ENCODE measurements at places on chromosomes 2 and 18.

DNA sequence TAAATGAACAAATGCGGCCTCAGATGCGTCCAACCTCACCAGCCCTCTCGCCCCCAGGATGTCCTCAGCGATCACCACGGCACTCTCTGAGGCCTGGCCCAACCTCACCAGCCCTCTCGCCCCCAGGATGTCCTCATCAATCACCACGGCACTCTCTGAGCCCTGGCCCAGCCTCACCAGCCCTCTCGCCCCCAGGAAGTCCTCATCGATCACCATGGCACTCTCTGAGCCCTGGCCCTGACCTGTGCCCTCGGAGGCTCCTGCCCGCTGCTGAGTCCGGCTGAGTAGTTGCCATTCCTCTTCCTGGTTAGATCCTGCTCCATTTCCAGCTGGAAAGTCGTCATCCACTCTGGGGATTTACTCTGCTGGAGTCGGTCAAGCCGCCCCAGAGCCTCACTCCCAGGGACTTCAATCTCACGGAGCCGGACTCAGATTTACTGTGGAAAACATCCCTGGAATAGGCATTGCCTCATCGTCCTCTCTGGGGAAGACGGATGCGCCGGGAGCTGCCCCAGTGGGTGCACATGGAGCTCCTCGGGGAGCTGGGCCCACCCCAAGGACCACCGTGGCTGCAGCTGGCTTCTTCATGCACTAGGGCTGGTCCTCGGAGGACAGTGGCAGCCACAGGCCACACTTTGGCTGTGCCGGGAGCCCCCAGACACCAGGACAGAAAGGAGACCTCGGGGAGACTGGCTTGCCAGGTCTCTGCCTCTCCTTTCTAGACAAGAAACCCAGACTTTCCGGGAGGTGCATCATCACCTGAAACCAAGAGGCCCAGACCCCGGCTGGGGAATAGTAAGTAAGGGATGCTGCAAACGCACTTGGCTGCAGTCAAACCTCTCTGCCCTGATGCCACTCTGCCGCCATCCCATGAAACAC, 230.6 kb downstream of the EIPR1 start:
- DNase-seq: no peak

DNA sequence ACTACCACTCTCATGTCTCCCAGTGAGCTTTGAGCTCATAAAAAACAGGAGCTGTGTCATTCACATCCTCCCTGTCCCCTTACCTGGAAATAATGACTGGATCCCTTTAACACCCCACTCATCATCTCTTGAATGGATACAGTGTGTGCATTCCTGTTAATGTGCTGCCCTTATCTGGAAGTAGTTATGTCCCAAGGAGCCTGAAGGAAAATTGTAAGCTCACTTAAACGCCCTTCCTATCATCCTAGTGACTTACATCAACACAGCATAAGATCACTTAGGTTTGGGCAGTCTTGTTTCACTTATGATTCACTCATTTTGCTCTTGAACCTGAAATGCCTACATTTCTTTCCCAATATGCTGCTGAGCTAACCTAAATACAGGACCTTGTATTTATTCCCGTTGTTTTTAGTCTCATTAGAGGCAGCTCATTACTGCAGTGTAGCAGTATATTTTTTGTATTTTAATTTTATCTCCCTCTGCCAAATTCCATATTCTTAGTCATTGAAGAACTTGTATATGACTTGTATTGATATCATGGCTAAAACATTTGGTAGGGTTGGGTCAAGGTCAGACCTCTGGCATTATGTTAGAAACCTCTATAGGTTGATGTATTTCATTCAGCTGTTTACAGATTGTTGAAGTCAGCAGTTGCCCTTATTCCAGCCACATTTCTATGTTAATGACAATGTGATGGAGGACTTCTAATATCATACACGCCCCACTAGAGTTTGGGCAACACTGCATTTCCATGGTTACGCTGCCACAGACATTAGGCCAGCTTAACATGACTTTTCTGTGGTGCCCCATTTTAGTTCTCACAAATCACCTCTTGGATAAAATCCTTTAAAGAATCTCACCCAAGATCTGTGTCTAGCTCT, 72.9 kb downstream of the PKP4 start:
- no peak for DNase-seq

- DNase-seq: no peak
Measured at GRCh38 chr2:159146996-159147666, 139.4 kb downstream of the WDSUB1 start.

DNA sequence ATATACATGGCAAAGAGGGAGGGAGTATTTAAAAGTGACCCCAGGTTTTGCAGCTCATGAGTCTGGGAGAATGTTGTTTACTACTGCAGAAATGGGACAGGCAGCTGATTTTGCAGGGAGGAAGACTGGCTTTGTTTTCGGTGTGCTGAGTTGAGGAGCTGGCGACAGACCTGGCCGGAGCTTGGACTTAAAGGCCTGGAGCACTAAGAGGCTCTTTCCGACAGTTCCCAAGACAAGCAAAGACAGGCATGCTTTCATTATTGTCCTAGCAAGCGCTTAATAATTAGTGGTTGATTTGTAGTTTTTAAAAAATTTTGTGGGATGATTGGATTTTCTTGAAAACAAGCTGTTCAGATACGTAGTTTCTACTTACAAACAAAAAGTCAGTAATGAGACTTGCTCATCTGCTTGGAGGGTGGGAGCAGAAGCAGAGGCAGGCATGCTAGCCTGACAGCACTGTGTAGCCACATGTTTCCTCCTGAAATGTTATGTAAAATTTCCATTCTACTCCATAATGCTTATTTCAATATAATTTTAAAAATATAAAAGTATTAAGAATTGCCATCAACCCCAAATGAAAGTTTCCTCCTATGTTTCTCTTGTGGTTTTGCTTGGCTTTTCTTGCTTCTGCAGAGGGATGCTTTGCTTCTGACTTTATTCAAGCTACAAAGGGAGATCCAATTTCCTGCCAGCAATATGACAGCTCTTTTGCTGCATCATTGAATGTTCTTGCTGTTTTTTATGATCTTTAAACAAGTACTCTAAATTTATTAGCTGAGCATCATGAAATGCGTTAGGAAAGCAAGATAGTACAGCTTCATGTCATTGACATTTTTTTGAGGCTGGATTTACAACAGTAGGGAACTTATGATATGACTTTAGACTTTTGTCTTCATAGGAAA, 75.8 kb downstream of the PHLPP1 start:
- DNase-seq: no peak

DNA sequence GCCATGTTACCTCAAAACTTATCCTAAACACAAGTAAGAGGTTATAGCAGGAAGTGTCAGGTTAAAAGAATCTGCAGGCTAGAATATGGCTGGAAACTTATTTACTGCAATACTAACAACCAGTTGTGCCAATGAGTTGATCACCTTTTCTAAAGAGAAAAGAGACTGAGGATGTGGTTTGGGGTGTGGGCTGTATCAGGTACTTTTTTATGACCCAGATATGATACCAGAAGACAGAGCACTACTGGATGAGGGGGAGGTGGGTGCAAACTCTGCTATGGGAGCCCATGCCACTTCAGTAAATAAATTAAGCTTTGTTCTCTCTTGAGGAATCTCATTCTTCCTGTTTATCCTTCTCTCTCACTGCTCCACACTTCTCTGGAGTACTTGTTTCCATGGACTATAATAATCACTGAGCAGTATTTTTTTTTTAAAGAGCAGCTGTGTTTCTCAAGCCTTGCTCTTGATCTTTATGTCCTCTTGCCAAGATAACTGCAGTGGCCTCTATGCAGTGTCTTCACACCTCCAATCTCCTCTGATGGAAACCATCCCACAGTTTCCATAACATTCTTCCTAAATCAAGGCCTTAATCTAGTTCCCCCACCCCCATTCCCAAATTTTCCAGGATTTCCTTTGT, 51.2 kb upstream of the NOSTRIN start:
- DNase-seq: no peak

GRCh38 chr2:147247749-147248148, 597.1 kb upstream of the ACVR2A start:
- DNase-seq: no peak

GRCh38 chr2:185821467-185821866, 82.9 kb downstream of the FSIP2 start:
- DNase-seq: no peak

DNA sequence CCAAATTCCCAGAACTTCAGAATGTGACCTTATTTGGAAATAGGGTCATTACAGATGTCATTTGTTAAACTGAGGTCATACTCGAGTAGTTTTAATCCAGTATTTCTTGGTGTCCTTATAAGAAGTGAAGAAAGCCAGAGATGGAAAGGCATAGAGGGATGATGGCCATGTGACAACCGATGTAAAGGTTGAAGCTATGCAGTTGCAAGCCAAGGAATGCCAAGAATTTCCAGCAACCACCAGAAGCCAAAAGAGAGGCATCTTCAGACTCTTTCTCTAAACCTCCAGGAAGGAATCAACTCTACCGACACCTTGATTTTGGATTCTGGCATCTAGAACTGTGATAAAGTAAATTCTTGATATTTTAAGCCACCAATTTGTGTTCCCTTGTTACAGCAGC, 242.2 kb downstream of the CDH20 start:
- no peak for DNase-seq

GRCh38 chr2:218896501-218897393, 16.1 kb downstream of the WNT10A start:
- DNase-seq: peak; percentile 71

DNA sequence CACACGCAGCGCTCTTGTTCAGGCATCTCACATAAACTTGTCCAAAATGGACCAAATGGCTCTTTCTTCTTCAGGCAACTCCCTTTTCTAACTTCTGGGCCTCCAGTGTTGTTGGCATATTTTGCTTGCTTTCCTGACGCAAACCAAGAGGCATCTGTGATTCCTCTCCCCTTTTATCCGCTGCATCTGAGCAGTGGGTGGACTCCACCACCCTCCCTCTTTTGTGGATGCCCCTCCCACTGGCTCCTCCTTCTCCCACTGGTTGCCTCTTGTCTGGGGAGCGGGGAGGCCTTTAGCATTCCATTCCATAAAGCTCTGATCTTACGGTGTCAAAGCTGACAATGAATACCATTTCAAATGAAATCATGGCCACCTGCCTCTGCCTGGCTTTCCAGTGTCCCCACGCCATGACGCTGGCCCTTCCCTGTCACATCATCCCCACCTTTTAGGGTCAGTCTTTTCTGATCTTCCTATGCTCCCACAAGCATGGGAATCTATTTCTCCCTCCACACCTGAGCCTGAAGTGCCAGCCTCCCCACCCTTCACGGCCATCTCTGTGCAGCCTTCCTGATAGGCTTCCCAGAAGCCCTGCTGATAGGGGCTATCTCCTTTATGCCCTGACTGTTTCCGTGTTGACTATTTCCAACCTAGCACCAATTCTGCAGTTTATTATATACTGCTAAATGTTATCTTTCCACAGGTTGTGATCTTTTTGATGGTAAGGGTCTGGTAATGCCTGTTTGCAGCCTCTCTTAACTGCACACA, 51.5 kb downstream of the RPL37A start:
- DNase-seq: no peak

DNA sequence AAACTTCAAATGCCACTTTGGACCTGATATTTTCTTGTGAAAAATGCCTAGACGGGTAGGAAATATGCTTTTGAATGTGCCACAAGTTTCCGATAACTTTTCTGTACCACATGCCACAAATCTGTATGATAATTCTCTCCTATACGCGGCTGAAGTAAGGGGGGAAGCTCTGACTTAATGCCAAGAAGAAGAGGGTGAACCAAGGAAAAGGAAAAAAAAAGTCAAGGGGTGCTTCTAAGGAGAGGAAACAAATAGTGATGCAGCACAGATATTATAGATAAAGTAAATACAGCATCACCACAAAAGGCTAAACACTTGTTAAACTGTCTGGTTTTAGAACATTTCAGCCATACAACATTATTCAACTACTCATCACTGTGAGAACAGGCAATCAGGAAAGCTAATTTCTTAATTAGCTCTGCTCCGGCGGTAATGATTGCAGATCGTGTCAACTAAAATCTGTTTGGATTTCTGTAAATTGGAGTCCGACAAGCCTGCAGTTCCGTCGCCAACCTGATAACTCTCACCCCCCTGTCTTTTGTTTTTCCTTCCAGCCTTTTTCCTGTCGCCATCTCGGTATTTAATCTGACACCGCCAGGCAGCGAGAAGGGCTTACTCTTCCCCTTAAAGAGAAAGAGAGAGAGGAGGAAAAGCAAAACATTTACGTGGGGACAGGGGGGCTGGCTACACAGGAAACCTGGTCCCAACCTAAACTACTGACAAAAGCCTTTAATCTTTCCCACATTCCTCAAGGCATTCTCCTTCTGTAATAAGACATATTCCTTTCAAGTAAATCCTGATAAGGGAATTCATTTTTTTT, 67.5 kb downstream of the ZEB2 start:
- no peak for DNase-seq

GRCh38 chr2:229970406-229970805, 48.1 kb downstream of the FBXO36 start:
- DNase-seq: no peak

GRCh38 chr2:177633111-177633510, 240.5 kb downstream of the AGPS start:
- no peak for DNase-seq

GRCh38 chr2:236581546-236581945, 11.9 kb downstream of the ACKR3 start:
- DNase-seq: no peak

DNA sequence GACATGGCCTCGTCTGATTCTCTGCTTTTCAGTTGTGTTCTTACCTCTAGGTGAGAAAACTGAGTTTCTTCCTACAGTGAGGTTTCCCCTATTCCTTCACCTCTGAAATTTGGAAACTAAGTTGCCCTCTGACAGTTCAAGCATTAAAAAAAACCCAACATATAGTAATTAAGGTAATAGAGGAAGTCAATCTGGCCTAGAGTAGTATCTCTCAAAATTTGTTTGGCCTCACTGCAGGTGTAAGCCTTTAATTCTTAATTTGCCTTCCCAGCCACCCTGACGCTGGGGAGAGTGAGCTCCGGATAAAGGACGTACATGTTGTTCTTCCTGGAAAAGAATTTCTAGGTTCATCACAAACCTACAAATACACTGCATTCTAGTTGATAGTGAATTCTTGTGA, 1.4 kb downstream of the CAD start:
- no peak for DNase-seq

DNA sequence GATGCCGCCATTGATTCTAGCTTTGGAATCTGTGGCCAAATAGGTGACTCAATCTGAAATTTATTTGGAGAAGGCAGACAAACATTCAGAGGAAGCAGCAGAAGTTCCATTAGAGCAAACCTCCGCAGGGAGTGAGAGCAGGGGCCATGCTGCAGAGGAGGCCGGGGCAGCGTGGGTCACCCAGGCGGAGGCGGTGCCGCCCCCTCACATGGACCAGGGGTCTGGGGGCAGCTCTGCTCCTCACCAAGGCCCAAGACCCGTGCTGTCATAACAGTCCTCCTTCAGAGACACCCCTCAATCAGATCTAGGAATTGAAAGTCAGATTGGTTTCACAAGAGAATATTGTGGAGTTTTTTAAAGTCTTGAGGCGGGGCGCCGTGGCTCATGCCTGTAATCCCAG, 92.4 kb downstream of the GBX2 start:
- no peak for DNase-seq

DNA sequence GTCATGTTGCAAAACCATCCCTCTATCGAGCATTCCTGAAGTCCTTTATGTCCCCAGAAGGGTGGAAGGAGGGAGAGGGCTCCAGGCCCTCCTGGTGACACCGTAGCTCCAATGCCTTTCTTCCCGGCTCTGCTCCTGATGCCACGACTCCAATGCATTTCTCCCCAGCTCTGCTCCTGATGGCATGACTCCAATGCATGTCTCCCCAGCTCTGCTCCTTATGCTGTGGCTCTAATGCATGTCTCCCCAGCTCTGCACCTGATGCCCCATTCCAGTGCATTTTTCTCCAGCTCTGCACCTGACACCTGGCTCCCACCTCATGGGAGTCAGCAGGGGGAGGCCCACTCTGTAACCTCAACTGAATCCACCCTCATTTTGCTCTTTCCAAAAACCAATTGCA, 153.0 kb upstream of the SALL3 start:
- no peak for DNase-seq

- DNase-seq: no peak
Measured at GRCh38 chr2:60873381-60873780, 8.0 kb upstream of the REL start.
